ENCODE measurements at places on chromosomes 7 and 10.

DNA sequence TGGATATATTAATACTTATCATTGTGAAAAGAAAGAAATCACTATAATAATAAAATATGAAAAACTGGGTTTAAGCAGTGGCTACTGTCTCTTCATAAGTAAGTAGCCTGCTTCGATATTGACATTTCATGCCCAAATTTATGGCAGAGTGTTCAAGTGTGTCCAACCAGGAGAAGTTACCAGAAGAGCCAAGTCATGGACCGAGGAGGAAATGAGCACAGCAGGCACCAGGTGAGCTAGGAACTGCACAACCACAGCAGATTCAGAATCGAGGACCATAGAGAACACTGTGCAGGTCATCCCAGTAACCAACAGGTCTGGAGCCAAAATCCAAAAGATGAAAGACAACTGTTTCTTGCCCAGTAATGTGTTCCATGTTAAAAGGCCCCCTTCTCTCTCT lies 79.9 kb upstream of the ABCB5 start:
- no peak for DNase-seq

DNA sequence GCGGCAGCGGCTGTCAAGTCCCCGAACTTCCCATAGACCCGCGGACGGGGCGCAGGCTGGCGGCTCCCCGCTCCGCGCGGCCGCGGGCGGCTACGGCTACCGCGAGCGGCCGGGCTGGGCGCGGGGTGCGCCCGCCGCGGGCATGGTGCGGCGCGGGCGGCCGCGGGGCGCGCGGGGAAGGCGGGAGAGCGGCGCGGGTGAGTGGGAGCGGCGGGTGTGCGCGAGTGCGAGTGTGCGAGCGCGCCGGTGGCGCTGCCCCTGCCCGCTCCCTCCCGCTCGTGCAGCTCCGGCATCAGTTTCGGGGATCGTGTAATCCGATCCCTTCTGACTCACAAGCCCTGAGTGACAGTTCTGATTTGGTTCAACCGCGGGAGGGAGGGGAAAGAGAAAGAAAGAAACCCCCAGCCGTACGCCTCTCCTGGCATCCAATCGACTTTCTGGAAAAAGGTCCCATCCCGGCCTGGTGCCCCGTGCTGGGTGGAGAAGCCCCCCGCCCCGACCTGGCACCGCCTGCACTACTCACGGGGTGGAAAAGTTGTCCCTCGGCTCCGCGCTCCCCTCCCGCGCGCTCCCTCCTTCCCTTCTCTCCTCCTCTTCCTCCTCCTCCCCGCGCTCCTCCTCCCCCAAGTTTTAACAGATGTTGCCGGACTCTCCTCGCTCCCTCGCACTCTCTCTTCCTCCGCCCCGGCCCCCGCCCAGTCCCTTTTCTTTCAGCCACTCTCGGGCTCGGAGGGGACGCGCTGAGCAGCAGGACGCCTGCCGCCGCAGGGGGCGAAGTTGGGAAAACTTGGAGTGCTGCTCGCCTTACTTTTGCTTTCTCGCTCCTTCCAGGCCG lies at the start of gene GLI3:
Gene GLI3, minus strand, starts transcription at position 234 of the 835 bp plus-strand sequence. CDS start 13,956 bp downstream, outside the sequence.
- DNase-seq: peak; percentile 56

DNA sequence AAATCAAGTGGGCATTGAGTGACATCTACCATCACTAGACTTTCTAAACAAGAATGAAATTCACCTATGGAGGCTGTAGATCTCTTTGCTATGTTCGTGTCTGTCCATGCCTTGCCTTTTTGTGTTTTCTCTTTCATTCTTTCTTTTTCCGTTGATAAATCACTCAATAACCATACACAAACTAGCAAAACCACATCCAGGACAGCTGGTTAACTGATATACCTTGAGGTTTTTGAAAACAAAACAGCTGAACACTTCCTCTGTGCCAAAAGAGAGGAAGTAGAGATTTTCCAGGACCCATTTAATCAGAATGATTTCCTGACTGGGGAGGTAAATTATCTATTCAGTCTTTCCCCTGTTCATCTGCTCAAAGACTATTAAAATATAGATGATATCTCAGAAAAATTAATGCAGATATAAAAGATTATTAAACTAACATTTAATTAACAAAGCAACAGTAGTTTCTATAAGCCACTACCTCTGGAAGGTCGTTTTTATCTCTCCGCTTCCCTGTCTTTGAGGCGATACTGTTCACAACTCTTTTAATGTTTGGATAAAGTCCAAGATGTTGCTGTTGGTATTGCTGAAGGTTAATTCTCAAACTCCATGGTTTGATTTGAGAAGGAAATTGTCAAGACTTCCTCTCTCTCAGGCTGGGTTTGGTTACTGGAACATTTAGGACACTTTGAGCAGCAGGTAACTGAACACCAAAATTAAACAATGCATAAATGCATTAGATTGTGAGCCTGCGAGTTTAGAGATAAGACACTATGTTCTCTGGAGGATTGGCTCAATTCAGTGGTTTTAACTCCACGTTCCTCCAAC lies 24.4 kb upstream of the C10orf67 start:
- DNase-seq: peak; percentile 42

DNA sequence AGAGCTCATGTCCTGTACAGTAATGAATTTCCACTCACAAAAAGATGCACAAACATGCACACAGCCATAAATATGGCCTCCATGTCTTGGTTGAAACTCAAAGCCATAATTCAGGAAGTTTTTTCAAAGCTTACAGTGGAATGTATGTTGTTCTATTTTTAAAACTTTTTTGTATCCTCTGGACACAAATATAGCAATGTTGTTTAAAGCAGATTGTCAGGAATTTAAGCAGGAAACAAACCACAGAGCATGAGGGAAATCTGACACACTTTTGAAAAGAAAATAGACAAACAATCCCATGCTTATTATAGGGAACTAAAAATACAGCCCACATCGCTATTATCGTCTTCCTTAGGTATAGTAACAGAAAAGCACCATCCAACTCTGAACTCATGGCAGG lies 21.5 kb downstream of the LRRN3 start:
- DNase-seq: no peak

DNA sequence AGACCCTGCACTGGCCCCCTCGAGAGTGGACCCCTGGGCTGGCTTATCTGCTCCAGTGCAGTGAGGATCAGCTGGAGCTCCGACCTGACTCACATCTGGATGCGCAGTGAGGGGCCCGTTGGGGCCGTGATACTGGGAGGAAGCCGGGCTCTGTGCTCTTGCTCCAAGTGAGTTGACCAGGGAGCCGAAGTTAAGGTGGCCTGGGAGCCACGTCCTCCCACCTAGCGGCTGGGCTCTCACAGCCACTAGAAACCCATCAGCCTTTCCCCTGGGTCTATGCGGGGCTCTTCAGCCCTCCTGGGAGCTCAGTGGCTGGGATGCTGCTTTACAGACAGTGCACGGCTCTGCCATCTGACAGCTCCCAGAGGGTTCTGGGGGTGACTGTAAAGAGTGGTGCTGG lies 9.1 kb downstream of the ALKBH4 start:
- no peak for DNase-seq

DNA sequence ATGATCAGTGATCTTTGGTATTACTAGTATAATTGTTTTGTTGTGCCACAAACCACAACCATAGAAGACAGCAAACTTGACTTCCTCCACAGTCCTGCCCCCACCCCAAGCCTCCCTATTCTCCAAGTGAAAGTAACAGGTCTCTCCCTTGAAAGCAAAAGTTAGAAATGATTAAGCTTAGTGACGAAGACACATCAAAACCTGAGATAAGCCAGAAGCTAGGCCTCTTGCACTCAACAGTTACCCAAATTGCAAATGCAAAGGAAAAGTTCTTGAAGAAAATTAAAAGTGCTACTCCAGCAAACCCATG lies 7.5 kb downstream of the SAR1A start:
- no peak for DNase-seq

- no peak for DNase-seq
Measured at GRCh38 chr10:7205656-7206055, 205.2 kb downstream of the SFMBT2 start.

DNA sequence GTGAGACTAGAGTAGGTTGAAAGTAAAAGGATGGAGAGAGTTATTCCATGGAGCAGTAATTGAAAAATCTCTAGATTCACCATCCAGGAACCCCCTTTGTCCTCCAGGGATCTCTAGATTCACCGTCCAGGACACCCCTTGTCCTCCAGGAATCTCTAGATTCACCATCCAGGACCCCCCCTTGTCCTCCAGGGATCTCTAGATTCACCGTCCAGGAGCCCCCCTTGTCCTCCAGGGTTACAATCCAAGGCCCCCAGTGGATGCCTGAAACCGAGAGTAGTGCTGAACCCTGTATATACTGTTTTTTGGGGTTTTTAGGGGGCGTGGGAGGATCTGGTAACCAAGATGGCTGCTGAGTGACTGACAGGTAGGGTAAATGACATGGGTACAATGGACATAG lies 38.3 kb upstream of the PPP2R2D start:
- no peak for DNase-seq

GRCh38 chr10:22437620-22438588 lies 92.6 kb downstream of the SPAG6 start:
- no peak for DNase-seq

DNA sequence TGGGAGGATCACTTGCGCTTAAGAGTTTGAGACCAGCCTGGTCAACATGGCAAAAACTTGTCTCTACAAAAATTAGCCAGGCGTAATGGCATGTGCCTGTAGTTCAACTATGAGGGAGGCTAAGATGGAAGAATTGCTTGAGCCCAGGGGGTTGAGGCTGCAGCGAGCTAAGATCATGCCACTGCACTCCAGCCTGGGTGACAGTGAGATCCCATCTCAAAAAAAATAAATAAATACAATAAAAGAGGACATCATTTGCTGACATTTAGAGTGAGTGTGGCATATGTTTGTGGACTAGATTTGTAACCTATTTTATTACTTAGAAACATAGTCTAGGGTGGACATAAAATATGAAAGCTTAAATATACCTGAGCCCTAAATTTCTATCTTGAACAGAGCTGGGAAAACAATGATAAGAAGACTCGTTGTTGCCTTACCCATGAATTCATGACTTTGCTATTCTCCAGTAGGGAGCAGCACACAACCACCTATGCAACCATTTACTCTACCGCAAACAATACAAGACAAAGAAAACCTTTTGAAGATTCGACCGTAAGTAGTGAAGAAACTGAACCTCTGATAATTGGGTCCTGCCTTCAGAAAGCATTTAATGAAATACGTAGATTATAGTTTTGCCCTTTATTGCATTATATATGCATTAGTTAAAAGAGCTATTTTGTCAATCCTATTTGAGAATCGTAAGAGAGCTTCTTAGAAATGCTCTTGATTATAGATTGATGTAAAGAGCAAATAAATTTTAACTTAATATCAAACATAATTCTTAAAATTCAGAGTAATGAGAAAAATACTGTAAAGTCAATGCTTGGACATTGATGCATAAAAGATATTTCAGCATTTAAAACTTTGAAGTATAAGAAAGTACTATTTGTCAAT lies 83.5 kb downstream of the GNAT3 start:
- DNase-seq: peak; percentile 48

GRCh38 chr10:124041675-124042445 lies 51.5 kb downstream of the CHST15 start:
- no peak for DNase-seq

GRCh38 chr7:149819141-149819960 lies 18.8 kb upstream of the ZNF862 start:
- no peak for DNase-seq

GRCh38 chr7:41984888-41985287 lies 252.1 kb downstream of the GLI3 start:
- no peak for DNase-seq

GRCh38 chr7:44156453-44157010 lies 15.4 kb upstream of the MYL7 start:
- no peak for DNase-seq

DNA sequence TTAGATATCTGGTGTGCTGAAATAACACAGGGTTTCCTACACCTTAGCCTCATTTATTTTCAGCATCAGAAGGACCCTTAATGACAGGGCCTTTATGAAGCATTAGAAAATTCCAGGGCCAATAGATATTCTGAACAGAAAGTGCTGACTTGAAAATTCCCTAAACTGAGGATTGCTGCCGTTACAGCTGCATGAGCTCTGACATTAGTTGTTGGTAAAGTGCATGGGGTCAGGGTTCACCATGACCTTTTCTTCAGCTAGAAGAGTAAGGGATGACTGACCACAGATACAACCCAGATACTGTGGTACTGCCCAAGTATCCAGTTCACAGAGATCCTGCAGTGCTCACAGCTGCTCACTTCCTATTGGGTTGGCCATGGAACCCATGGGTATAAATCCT lies 181.7 kb upstream of the SLC25A13 start:
- no peak for DNase-seq

- no peak for DNase-seq
Measured at GRCh38 chr10:58937423-58937822, 239.0 kb upstream of the PHYHIPL start.

DNA sequence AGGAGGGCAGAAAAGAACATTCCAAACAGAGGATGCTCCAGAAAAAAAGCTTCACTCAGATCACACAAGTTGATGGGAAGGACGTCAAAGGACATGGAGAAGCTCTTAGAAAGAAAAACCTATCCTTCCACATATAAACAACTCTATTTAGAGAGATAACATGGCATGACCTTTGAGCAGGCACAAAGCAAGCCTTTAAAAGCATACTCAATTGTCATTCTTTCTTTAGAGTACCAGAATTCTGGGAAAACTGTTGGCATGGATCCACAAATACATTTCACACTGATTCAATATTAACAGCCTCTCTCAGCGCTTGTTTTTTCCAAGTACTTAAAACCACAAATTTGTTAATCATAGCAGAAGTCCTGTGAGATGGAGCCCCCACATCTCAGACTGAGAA lies 7.3 kb upstream of the ABLIM1 start:
- DNase-seq: no peak

- DNase-seq: no peak
Measured at GRCh38 chr7:74033372-74034311, 5.7 kb downstream of the ELN start.

DNA sequence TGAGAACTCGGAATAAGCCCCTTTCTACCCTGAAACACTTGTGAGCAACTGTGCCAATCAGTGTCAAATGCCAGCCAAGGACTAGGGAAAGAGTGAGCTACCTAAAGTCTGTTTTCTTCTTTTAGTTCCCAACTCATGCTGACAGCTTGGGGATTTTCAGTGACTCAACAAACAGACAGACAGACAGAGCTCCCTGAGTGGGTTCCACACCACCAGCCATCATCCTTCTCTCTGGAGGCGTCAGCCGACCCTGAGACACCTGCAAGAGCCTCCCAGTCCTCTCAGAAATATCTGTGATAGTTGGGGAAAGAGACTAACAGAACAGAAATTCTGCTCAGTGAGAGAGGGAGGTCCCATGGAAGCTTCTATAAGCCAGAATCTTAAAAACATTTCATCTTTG lies 49.5 kb downstream of the GATA3 start:
- no peak for DNase-seq

GRCh38 chr10:131825150-131825848 lies 75.5 kb upstream of the PPP2R2D start:
- no peak for DNase-seq

Measured in RCC 7860 (cell line).